HTR-8/SVneo (cell line): ENCODE measurements at places on chromosomes 12 and 14.

GRCh38 chr12:51051787-51052186 lies 3.7 kb downstream of the LETMD1 start:
- no peak for DNase-seq

- DNase-seq: no peak
These were observed 80.8 kb downstream of the DACT1 start for GRCh38 chr14:58718226-58719205.

- DNase-seq: no peak
These were observed 132.9 kb downstream of the CEP83 start for GRCh38 chr12:94326727-94327126.

DNA sequence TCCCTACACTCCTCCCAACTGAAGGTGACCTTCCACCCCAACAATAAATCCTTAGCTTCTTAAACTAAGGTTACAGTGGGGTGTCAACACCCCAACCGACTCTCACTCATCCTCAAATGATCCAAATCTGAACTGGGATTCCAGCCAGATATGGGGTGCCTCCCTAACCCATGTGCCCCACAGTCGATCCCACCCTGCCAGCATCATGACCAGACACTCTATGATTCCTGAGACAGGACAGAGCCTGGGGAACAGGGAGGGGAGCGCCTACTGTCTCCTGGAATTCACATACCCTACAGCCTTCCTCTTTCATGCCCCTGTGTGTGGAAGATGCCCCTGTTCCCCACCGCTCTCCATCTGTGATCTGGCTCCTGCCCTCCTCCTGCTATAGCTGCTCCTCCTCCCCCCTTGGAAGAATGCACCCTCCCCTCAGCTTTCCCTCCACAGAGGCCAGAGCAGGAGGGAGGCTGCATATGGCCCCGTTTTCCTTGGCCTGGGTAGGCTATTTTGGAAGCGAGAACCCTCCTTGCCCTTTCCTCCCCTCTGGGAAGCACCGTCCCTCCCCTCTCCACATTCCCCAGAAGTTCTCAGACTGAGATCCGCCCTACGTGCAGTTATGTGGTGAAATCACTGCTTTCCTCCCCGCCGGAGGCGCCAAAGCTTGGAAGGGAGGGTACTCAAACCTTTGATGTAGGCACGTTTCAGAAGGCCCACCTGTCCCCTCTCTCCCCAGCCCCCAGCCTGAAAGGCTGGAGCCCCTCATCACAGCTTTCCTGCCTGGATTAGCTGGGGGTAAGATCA lies 48.0 kb downstream of the SMUG1 start:
- no peak for DNase-seq

DNA sequence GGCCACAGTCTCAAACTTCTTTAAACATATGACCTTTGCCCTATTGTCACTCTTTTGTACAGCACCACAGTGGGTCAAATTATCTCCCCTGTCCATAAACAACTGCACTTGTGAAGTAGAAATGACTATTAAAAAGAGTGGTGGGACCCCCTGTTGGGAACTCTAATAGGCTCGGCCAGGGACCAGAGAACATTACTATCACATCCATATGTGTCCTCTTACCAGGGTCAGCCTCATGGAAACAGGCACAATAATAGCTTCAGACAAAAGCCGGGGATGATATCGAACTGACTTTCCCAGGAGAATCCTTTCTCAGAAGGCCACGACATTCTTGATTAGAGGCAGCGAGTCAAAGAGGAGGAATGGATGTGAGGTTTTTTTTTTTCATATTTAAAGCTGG lies 96.6 kb downstream of the NKX2-1 start:
- no peak for DNase-seq

GRCh38 chr12:85836197-85837090 lies at the start of gene RASSF9:
Gene RASSF9 (minus strand): TSS chr12:85836409. CDS start chr12:85836201, 208 bp downstream.
- DNase-seq: no peak
